ENCODE measurements at places on chromosomes 3 and 15. TPM values are rescaled to one million over a fixed set of nuclear protein-coding genes. Genes with fewer than 3 reads are reported as not detected.

The MORC1 gene
- total RNA-seq: not detected

DNA sequence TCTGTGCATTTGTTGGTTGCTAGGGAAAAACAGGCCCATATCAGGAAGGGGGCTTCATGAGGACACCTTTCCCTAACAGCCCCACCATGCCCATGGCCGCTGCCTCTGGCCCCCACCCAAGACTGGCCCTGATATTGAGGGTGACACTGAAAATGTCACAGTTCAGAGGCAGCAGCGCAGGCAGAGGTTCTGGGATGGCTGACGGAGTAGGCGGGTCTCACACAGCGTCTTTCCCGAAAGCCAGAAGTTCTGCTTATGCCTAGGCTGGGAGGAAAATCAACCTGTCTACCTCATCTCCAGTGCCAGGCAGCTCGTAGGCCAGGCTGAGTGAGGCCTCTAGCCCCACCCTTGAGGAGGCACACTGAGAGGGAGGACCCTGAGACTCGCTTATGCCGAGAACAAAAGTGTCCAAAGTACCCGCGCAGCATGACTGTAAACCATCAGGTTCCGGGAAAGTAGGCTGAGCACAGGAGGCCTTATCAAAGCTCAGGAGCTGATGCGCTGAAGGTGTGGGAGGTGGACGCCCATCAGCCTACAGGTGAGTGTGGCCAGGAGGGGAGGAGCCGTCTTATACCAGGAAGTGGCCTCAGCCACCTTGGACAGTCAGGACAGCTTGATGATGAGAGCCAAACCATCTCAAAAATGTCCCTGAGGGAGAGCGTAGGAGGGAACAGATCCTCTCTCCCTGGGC lies 27.5 kb downstream of the GRAMD2A start:
- no peaks in the 10 kb centered on the region for H3K36me3 ChIP-seq
- H3K27me3 ChIP-seq: no peaks in the 10 kb centered on the region
- H3K4me3 ChIP-seq: no peak overlapping the region

DNA sequence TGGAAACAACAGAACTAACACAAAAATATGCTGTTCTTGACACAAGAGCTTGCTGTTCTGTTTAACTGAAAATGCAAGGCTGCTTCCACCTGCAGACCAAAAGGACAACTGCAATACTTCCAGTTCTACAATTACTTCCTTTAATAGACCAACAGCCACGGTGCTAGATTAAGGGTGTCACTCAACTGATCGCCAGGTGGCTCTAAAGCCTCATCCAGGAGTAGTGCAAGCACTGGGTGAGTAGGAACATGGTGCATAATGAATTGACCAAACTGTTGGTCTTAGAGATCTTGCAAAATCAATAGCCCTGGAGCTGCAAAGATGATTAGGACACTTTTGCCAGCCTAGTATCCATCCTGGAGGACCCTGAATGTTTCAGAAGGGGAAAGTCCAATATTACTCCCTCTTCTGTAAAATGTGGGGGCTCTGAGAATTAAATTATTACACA lies 3.6 kb upstream of the CLDN16 start:
- H3K4me1 ChIP-seq: no peaks in the 10 kb centered on the region
- DNase-seq: peak; percentile 38
- no peak overlapping the region for H3K4me3 ChIP-seq
- no peaks in the 10 kb centered on the region for H3K36me3 ChIP-seq
- no peak overlapping the region for H3K27ac ChIP-seq
- H3K27me3 ChIP-seq: no peaks in the 10 kb centered on the region

The BAHD1 gene
- 26.3 TPM for total RNA-seq

GRCh38 chr15:83515164-83515563 lies 68.0 kb downstream of the SH3GL3 start:
- no peak for DNase-seq
- H3K36me3 ChIP-seq: no peaks in the 10 kb centered on the region
- no peaks in the 10 kb centered on the region for H3K27me3 ChIP-seq
- H3K27ac ChIP-seq: no peak overlapping the region
- no peak overlapping the region for H3K4me3 ChIP-seq

The LXN gene
- total RNA-seq: 22.6 TPM

GRCh38 chr3:54982807-54983206 lies 54.9 kb upstream of the LRTM1 start:
- no peaks in the 10 kb centered on the region for H3K27me3 ChIP-seq
- H3K36me3 ChIP-seq: no peaks in the 10 kb centered on the region
- H3K4me1 ChIP-seq: no peaks in the 10 kb centered on the region
- no peak overlapping the region for H3K27ac ChIP-seq

The MAGI1 gene
- total RNA-seq: 41.4 TPM

The HDC gene
- total RNA-seq: 2.0 TPM

The ATP2B2 gene
- total RNA-seq: 0.07 TPM

DNA sequence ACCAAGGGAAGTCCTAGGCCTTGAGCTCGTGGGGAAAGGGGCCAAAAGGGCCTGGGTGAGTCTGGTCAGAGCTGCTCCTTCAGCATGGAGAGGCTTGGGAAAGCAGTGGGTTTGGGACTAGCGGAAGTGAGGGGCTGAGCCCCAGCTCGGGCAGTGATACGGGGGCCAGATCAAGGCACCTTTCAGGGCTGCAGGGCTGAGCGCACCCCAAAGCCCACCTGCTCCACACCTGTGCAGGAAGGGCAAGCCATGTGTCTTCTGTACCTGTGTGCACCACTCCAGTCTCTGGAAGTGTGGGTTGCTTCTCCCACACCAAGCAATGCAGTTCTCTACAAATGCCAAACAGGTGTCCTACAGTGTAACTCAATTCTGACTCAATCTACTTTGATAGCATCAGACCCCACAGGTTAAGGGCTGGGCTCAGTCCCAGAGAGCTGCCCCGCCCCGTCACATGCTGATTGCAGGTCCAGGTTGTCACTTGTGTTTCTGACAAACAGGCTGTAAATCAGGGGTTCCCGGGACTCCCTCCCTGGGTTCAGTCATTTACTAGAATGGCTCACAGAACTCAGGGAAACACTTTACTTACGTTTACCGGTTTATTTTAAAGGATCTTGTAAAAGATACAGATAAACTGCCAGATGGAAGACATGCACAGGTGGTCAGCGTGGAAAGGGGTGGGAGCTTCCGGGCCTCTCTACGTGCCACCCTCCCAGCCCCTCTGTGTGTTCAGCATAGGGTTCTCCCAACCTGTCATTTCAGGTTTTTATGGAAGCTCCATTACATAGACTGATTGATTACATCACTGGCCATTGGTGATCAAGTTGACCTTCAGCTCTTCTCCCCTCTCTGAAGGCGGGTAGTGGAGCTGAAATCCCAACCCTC lies 28.8 kb upstream of the KLF13 start:
- H3K4me3 ChIP-seq: no peak overlapping the region
- H3K4me1 ChIP-seq: peaks cover 3% of the 10 kb centered on the region
- no peaks in the 10 kb centered on the region for H3K27me3 ChIP-seq
- no peaks in the 10 kb centered on the region for H3K36me3 ChIP-seq

DNA sequence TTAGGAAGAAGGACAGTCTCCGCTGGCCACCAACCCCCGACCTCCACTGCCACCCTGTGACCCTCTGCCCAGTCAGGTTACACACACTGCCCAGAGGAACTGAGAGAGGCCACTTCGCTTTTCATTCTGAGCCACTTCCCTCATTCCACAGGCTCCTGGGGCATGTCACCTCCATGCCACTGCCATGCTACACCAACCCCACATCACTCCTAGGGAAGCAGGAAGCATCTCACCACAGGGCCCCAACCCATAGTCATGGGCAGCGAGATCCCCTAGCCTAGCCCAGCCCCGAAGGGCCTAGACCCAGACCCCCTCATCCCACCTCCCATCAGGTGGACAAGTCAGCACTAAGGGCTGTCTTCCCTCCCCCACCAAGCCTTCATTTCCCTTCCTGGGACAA lies 1.4 kb downstream of the PLCB2 start:
- no peak for DNase-seq
- no peaks in the 10 kb centered on the region for H3K36me3 ChIP-seq
- no peaks in the 10 kb centered on the region for H3K27me3 ChIP-seq
- peak overlapping the region; percentile 27 for H3K4me3 ChIP-seq

The THBS1 gene
- 162 TPM for total RNA-seq
